ENCODE measurements at places on chromosomes 7 and 10.

GRCh38 chr7:22566176-22566575 is 66.2 kb upstream of the STEAP1B start:
- no peak for DNase-seq

DNA sequence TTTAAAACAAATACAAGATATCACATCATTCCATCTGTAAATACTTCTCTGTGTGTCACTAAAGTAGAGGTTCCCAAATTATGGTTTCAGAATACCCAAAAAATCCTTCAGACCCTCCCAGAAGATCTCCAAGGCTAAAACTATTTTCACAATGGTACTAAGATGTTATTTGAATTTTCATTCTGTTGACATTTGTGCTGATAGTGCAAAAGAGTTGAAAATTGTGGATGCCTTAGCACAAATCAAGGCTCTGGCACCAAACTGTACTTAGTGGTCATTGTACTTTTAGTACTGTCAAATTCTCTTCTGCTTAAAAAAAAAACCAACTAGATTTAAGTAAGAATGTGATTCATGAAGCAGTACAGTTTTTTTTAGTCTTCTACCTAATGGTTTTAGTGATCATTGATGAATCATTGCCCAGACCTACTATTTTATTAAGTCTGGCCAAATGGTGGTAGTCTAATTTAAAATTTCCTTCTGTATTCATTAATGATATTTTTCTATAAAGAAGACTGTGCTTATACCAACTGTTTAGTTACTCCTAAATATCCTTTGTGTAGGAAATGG is 50.5 kb downstream of the TPST1 start:
- no peak for DNase-seq

- no peak for DNase-seq
Measured at GRCh38 chr10:80144067-80144695, 11.7 kb downstream of the PLAC9 start.

- no peak for DNase-seq
Measured at GRCh38 chr7:96253441-96253840, 68.5 kb downstream of the SLC25A13 start.

GRCh38 chr10:90418869-90419652 is 438.8 kb downstream of the HTR7 start:
- DNase-seq: peak; percentile 86

DNA sequence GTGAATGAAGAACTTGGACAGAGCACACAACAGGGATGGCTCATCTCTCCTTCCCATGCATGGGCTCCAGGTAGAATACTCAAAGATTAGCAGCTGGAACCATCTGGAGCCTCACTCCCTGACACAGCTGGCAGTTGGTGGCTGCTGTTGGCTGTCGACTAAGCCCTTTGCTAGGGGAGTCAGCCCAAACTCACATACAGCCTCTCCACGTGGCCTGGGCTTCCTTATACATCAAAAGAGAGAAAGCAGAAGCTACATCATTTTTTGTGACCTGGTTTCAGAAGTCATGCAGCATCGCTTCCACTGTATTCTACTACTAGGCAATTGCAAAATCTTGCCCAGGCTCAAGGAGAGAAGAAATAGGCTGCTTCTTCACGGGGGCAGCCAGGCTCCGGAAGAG is 24.4 kb downstream of the ASNS start:
- no peak for DNase-seq

GRCh38 chr7:120156476-120156875 is 116.5 kb upstream of the KCND2 start:
- no peak for DNase-seq

- DNase-seq: no peak
Measured at GRCh38 chr7:144026203-144026883, 22.4 kb upstream of the OR2A5 start.

DNA sequence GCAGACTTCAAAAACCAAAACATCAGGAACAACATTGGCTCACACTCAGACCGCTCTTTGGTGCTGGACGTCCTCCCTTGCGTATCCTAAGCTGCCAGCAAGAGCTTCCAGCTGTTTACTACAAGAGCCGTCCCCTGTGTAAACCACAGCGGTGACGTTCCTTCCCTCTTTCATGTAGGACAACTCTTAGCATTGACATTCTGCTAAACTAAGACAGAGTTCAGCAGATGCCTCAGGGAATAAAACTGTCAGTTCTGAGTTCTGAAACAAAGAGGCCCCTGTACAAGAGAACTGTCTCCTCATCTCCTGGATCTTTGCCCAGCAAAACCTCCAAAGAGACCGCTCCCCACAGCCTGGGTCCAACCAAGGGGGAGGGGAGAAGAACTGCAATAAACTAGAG is 57.8 kb upstream of the OPALIN start:
- no peak for DNase-seq

DNA sequence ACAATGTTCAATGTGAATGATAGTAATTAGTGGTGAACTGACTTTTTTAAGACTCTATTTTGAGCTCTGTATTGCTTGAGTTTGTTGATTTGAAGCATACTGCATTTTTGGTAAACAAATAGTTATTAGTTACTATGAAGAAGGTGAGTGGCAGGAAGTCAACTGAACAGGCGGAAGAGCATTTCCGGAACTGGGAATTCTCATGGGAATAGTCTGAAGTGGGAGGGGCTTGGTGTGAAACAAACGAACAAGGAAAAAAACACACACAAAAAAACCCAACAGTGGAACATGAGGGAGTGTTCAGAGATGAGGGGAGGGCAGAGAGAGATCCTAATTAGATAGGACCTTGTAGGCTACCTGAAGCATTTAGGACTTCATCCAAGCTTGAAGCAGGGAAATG is 43.9 kb upstream of the C1QL3 start:
- no peak for DNase-seq

- no peak for DNase-seq
Measured at GRCh38 chr7:156143158-156143557, 330.9 kb upstream of the SHH start.

- no peak for DNase-seq
Measured at GRCh38 chr7:43586251-43586900, 3.5 kb downstream of the STK17A start.

- peak; percentile 81 for DNase-seq
Measured at GRCh38 chr7:131537571-131537978, 18.9 kb downstream of the PODXL start.

DNA sequence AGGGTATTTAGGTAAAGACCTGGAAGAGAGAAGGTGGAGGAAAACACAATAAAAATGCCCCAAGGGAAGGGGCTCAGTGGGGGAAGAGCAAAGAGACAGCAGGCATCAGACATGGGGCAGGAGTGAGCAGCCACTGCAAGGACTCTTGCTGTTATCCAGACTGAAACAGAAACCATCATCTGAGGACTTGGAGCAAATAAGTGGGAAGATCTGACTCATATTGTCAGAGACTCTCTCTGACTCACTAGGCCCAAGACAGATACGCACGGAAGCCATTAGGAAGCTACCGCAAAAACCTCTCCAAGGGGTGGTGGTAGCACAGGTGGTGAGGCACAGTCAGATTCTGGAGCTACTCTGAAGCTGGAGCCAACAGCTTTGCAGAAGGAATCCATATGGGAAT is 110.7 kb downstream of the RNF32 start:
- peak; percentile 7 for DNase-seq

DNA sequence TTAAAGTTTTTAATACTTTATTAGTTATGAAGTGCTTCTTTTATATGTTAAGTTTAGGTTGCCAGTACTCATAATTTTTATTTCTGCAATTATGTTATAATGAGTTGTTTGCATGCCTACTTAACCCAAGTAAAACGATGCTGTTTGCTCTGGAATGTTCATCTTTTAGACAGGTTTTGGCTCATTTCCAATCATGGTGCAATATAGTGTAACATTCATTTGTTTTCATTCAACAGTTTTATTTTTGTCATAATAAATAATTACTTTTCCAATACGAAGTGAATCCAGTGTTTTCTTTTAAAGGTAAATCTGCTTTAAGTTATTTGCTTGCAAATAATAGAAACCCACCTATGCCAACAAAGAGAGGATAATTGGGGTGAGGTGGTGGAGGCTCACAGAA is 22.1 kb downstream of the ARL5B start:
- DNase-seq: no peak

DNA sequence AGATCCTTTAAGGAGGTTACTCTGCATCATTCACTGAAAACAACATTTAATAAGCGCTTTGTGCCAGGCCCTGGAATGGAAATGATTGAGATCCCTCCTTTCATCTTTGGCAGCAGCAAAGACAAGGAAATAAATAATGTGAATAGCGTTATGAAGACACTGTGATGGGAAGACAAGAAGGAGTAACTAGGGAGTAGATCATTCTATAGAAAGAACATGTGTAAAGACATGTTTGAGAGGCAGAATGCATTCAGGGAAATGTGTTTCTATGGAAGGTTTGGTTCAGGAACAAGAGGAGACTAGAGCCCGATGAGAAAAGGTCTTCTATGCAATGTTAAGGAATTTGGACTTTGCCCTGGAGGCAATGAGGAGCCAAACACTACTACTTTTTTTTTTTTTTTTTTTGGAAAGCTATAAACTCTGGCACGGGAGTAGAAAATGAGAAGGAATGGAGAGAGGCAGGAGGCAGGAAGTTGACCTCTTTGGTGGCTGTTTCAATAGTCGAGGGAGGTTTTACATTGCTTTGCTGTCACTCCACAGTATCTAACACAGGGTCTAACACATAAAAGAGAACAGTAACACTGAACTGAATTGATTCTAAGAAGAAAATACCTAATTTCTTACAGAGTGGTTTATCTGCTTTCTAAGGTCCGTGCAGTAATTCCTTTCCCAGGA is 44.9 kb downstream of the SMURF1 start:
- DNase-seq: peak; percentile 44

GRCh38 chr10:1598393-1599153 is 138.8 kb downstream of the ADARB2 start:
- no peak for DNase-seq

DNA sequence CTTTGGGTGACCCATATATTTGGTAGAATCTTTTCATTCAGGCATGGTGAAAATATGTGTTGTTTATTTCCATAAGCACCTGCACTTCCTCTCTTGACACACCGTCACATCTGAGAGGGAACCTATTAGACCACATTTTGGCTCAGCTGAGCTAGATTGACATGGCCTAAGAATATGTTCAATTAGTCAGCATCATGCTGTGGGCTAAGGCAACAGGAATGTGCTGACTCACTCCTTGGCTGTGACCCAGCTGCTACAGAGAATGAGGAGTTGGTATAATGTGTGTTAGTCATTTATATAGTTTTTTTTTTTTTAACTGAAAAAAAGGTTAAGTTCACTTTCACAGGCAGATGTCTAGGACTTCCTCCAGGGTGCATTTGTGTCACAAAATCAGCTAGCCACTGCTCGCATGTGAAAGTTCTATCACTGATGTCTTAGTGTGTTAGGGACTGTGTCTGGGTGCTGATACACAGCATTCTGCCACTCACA is 180.6 kb downstream of the SEMA3E start:
- peak; percentile 96 for DNase-seq

GRCh38 chr7:37089972-37090371 is 358.7 kb downstream of the ELMO1 start:
- DNase-seq: no peak

DNA sequence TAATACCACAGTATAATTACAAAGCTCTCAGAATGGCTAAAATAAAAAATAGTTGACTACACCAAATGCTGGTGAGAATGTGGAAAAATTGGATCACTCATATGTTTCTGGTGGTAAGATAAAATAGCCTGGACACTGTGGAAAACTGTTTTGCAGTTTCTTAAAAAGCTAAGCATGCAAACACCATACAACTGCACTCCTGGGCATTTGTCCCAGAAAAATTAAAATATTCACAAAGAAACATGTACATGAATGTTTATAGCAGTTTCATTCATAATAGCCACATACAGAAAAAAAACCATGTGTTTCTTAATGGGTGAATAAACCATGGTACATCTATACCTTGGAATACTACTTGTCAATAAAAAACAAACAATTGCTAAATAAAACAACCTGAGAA is 172.9 kb downstream of the AHR start:
- DNase-seq: no peak

Data from SJSA1 (cell line).